ENCODE measurements at places on chromosomes 5 and 9. TPM values are rescaled to one million over a fixed set of nuclear protein-coding genes. Genes with fewer than 3 reads are reported as not detected.

FAM200C gene
- total RNA-seq = 2.4 TPM

SYK gene
- total RNA-seq = 62.7 TPM

DND1 gene
- 0.54 TPM for total RNA-seq

CCNJL gene
- total RNA-seq = 0.54 TPM

PRSS3 gene
- total RNA-seq = 0.27 TPM

RANBP3L gene
- total RNA-seq = not detected

FGD3 gene
- 59.8 TPM for total RNA-seq

TSLP gene
- under 0.01 TPM for total RNA-seq

SEMA4D gene
- total RNA-seq = 53.9 TPM

GRCh38 chr5:131754363-131754762 lies 42.5 kb downstream of the FNIP1 start:
- DNase-seq = no peak

DNA sequence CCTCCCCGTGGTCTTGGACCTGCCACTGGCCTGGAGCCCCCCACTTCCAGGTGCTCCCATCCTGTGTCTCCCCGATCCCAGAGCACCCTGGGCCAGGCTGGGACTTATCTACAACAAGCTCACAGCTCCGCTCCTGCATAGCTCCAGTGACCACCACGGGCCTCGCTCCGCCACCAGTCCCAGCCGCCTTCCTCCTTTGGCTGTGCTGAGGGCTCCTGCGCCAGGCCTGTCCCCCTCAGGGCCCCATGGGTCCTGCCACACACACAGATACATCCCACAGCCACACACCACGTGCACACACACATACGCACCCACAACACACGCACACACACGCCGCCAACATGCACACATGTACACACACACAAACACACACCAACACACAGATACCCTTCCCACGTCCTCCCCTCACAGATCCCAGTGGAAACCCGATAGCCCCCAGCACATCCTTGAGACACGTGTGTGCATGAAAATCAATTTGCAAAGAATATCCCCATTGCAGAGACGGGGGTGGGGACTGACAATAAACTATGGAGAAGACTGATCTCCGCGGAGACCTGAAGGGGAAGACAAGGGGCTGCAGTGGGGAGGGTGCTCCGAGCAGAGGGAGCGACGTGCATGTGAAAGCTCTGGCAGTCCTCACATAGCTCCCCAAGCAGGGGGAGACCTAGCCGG lies 18.5 kb upstream of the LAMC3 start:
- DNase-seq = no peak

DNA sequence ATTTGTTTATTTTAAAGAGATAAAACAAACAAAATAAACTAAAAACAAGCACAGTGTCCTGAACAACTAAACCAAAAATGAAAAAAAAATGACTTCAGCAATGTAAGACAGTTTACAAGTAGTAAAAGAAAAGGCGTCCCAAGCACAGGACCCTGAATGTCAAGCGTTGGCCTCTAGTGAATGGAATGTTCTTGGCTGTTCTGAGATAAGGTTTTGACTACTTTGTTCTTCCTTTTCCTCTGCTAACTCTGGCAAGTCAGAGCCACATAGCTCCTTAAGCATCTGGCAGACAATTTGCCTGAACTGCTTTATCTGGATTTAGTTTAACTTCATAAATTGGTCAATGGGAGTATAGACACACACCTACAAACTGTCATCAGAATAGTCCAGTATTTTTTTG lies 655.2 kb downstream of the ANXA1 start:
- DNase-seq = no peak

DNA sequence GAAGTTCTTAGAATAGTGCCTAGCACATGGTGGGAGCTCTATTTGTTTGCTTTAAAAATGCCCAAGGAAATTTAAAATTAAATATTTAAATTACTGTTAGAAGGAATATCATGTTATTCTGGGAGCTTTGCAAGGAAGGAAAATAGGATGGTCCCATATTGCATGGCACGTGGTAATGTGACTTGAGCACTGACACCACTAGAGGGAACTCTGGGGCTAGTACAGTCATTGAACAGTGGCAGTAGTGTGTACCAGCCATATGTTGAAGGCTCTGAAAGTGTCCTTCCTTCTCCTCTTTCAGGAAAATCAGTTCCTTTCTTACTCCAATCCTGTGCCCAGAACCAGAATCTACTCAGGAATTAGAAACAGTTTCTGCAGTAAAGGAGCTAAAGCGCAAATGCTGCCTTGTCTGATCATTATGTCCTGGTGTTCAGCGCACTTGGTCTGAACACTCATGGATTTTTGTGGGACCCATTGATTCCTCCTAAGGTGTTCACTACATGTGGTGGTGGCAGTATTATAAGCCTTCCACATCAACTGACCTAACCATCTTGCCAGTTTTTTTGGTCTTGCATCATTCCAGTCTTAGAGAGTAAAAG lies 54.1 kb downstream of the GDA start:
- no peak for DNase-seq

GRCh38 chr5:127254729-127255284 lies 35.8 kb upstream of the MEGF10 start:
- DNase-seq = no peak

GRCh38 chr5:69138766-69139165 lies 28.2 kb upstream of the CCNB1 start:
- no peak for DNase-seq

DNA sequence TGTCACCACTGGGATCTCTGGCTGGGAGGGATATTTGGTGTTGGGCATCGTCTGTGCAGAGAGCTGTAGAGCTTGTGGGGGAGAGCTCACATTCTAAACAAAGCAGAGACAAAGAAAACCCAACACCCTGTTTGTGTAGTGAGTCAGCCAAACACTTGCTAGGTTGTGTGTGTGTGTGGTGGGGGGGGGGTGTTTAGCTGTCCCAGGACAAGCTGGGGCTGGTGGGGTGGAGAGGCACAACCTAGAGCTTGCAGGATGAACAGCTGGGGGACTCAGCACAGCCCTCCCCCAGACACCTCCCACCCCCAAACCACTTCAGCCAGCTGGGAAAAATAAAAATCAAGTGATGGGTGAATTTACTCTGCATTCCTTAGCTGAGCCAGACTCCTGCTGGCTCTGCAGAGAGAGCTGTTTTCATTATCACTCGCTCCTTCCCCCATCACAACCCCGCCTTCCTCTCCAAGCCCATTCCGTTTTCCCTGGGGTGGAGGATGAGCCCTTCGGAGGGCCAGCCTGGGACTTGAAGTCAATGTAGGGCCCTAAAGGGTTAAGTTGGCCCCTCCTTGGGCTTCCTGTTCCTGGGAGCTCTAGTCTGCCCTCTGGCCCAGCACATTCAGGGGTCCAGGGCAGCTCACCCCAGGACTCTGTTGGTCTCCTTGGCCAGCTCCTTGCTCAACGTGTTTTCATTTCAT lies 2.6 kb downstream of the OLFML2A start:
- no peak for DNase-seq

DNA sequence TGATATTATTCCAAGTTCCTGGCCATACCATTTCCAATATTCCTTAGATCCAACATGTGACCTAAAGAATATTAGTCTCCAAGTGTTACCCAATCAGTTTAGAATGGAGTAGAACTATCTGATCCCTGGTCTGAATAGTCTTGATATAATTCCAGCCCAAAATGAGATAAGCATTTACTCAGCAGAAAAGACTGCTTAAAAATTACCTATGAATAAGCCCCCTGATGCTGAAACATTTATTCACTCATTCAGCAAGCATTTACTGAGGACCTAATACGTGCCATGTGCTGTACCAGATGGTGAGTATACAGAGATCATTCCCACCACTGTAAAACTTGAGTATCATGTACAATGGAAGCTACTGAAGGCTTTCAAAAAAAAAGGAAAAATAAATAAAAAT lies 157.0 kb downstream of the FAM114A2 start:
- DNase-seq = no peak

DNA sequence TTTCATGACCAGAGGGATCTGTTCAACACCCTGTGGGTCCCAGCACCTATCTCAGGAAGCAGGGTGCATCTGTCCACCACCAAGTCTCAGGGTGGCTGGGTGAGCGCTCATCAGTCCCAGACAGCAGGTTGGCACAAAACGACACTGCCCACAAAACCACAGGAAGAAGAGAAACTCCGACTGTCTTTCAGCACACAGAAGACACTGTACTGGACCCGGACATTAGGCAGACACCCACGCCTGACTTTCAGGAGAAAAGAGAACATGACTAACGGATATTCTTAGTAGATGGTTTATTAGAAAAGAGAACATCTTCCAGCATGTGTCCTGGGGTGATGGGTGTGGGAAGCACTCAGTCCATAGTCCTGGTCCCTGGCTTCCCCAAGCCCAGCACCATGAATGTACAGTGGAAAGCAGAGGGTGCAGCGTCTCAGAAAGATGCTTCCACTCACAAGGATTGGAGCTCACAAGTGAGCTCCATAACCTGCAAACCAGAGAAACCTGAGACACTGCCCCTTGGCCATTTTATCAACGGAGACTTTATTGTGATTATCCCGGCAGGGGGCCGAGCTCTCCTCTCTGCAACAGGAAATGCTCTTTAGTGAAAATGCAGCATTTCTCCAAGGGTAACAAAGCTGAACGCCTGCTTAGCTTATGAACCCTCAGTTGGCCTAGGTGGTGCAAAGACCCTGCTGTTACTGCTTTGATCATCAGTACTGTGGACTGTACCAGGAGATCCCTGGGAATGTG lies 35.8 kb upstream of the LCP2 start:
- DNase-seq = peak; percentile 68

DNA sequence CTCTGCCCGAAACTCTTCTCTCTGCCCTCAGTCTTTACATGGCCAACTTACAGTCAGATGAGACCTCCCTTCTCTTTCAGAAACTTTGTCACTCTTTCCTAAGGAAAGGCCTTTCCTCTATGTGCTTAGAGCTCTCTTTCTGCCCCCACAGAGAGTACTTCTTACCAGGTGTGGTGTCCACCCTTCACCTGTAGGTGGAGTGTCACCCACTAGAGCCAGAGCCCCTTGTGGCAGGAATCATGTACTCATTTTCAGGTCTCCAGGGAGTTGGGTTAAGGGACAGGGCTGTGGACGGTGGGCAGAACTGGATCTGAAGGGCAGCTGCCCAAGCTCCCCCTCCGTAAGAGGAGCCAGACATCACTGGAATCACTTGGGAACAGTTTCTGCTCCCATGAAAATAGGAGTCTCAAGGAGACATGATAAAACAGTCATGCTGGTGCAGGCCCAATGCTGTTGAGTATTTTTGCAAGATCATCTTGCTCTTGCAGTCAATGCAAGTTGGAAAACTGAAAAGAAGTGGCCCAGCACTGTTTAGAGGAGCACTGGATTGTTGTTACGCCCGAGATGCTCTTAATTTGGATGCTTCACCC lies 436.7 kb downstream of the ZSWIM6 start:
- no peak for DNase-seq

- DNase-seq = no peak
Measured at GRCh38 chr9:130765137-130766020, 69.7 kb upstream of the ABL1 start.

DNA sequence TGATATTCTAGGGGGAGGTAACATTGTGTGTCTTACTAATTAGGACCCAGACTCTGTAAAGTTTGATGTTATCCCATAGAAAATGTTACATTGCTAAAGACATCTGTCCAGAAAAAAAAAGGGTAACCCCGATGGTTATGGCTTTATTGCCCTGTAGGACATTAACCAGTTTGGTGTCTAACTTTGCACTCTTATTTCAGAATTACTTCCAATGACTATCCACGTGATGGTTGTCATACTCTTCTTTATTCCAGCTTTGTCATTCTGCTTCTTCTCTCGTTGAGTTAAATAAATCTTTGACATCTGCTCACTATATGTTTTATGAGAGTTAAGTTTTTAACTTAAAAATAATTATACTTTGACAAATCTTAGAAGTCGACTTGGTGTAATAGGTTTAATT lies 180.4 kb upstream of the ANKRD55 start:
- DNase-seq = no peak

- DNase-seq = no peak
Measured at GRCh38 chr5:173234129-173234790, 746 bp downstream of the NKX2-5 start.

DNA sequence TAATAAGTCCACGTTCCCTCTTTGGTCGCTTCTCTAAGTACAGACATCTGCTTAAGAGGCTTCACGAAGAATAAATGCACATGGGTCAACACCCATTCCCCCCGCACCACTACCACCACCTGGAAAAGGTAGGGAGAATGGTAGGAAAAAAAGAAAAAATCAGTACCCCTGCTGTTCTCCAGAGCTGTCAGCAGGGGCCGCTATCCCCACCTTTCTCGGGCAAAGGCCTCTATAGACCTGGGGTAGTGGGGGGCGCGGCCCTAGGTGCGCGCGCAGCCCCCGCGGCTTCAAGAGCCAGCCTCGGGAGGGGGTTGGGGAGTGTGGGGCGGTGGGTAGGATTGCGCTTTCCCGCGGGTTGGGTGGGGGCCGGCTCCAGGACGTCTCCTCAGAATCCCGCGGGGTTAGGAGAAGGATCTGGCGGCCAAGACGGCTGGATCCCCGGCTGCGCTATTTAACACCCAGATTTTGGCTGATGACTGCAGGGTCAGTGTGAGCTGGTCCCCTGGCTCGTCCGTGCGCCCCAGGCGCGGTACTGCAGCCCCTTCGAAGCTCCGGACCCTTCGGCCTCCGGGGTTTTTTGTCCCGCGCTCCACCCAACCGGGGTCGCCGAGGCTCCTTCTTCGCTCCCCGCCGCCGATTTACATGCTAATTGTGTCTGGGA lies 1.6 kb upstream of the SEMA6A start:
- peak; percentile 68 for DNase-seq

GRCh38 chr5:30804739-30805505 lies 388.6 kb upstream of the CDH6 start:
- peak; percentile 35 for DNase-seq

- no peak for DNase-seq
Measured at GRCh38 chr5:20619591-20619990, 631.6 kb upstream of the CDH18 start.

- no peak for DNase-seq
Measured at GRCh38 chr9:121896545-121896943, 196.6 kb downstream of the TTLL11 start.

DNA sequence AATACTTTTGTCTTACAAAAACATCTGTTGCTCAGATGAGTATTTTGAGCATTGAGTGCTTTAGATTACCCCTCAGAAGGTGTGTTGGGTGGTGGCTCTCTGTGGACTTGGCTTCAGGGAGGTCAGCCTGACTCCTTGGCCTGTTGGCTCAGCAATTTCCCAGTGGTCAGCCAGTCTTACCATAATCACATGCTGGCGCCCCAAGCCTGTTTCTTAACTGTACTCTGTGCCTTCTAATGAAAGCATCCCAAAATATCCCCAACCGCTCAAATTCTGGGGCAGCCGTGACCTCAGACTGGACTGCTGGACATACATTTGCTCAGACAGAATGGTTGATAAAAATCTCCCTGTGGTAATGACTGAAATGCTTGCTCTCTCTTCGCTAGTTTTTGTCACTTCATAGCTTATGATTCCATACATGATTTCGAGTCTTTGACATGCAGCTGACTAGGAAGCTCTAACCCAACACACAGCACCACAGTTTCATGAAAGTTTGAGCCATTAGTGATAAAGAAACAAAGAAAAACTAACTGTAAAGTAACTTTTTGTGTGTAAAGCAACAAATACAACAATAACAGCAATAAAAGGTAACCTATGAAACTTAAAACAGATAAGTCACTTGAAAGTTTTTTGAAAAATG lies 562.2 kb upstream of the MEF2C start:
- DNase-seq = no peak

Data from hematopoietic multipotent progenitor cell (in vitro differentiated cells).